ENCODE measurements at places on chromosomes 16 and 17.
A peak's percentile ranks its signal among the peaks of the same experiment; 100 is the strongest.

DNA sequence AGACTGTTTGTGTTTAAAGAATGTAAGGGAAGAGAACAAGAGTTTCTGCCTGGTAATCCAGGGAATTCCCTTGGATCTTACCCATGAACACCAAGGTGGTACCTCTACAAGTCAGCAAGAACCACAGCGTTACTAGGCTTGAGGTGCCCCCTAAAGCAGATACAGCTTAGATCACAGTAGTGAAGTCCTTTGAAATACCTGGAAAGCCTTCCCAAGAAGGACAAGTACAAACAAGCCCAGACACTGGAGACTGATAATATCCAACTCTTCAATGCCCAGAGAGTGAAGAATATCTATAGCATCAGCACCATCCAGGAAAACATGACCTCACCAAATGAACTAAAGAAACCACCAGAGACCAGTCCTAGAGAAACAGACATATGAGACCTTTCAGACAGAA, 3.8 kb upstream of the APPBP2 start:
- no peak for DNase-seq

DNA sequence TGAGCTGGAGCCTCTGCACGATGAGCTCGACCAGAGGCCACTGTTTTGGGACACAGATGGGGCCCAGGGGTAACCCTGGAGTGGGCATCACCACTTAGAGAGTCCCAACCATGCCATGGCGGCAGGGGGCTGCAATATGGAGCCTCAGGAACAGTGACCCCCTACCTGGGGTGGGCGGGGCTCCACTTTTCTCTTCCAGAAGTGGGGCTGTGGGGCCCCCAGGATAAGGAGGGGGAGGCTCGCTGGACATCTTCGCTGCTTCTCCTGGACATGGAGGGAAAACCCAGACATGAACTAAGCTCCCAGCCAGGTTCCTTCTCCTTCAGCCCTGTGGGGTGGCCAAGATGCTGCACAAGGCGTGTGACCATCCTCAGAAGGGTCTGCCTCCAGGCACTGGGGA, 24.7 kb downstream of the CDIP1 start:
- no peak for DNase-seq

DNA sequence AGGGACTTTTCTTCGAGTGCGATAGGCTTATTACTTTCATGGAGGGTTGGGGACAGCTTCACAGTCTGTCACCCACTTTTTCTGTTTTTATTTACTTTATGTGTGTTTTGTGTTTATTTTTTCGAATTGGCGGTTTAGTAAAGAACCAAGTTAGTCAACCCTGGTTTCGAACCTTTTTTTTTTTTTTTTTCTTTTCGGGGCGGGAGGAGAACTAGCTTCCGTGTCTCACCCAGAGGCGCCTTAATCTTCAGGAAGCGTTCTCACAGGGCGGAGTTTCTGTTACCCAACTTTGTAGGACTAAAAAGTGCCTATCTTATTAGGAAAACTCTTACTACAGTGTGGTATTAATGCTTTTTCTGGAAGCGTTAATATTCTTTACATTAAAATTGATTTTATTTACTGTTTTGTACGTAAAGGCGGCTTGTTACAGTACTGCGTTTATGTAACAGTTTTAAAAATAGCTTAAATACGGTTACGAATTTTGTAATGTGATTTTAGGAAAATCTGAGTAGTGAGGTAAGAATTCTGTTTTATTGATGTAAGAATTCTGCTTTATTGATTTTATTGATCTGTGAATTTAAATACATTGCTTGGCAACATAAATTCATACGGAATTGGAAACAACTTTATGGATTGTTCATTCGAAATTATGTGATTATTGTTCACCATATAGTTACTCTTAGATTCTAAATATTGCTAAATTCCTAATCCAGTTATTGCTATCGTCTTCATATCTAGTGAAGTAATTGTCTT, 885 bp downstream of the ZNF207 start:
- peak; percentile 37 for DNase-seq

- peak; percentile 96 for DNase-seq
These were observed 183.0 kb downstream of the PHKB start for GRCh38 chr16:47644166-47644565.

DNA sequence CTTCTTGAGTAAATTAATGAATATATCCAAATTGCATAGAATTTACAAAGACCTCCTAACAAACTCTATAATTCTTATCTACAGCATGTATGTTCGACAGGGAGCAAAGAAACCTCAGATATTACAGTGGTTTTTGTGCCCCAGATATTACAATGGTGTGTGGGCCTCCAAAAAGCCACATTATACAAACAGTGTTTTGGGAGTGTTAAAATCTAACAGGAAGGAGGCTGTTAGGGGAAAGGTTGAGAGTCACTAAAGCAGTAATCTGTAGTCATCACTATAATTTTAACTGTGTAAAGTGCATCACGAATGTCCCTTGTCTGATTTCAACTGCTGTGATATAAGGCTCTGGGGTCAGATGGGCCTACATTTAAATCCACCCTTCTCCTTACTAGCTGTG, 400.2 kb upstream of the C16orf82 start:
- DNase-seq: no peak

DNA sequence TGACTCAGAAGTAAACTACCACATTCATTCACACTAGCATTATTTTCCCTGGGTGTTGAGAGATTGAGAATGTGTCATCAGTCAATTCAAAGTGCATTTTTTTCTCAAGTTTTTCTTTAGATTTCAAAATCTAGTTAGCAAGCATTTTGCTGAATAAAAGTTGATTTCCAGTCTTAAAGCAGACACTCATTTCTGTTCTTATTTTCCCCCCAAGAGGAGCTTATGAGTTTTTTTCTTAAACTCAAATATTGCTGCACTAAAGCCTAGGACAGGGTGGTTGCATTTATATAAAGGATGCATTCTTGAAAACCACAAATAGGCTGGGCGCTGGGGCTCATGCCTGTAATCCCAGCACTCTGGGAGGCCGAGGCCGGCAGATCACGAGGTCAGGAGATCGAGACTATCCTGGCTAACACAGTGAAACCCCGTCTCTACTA, 15.3 kb downstream of the CDH3 start:
- DNase-seq: peak; percentile 39
